ENCODE measurements at places on chromosomes 6 and 20. TPM values are rescaled to one million over a fixed set of nuclear protein-coding genes. Genes with fewer than 3 reads are reported as not detected.

The TIAM2 gene
- total RNA-seq, result 3.4 TPM

The ASIP gene
- not detected for total RNA-seq

The KIAA1755 gene
- 0.13 TPM for total RNA-seq

The TRIM15 gene
- not detected for total RNA-seq

The EMILIN3 gene
- 0.43 TPM for total RNA-seq

The NRN1 gene
- total RNA-seq, result 0.59 TPM

The AHI1 gene
- 10.2 TPM for total RNA-seq

The ORC3 gene
- total RNA-seq, result 16.2 TPM

The RFX6 gene
- not detected for total RNA-seq

The GGT7 gene
- total RNA-seq, result 6.6 TPM

The MUCL3 gene
- total RNA-seq, result 0.20 TPM

The FHL5 gene
- total RNA-seq, result not detected

The LAMA5 gene
- 260 TPM for total RNA-seq

The KCNK15 gene
- 0.79 TPM for total RNA-seq

The SIM1 gene
- total RNA-seq, result not detected

The FKBP1C gene
- 1.8 TPM for total RNA-seq

The LY6G5B gene
- total RNA-seq, result 3.8 TPM

The SAPCD1 gene
- total RNA-seq, result 5.2 TPM

The RARS2 gene
- 20.0 TPM for total RNA-seq

The GSTA2 gene
- total RNA-seq, result not detected

The BCLAF1 gene
- 69.1 TPM for total RNA-seq

The CDH26 gene
- not detected for total RNA-seq

The TFEB gene
- total RNA-seq, result 7.4 TPM

The C6orf141 gene
- total RNA-seq, result 13.3 TPM

The LY6G5C gene
- total RNA-seq, result 1.1 TPM

The KHDC1L gene
- total RNA-seq, result not detected

The CHD6 gene
- total RNA-seq, result 6.2 TPM

The MAS1 gene
- total RNA-seq, result not detected

The MEP1A gene
- total RNA-seq, result not detected

The SLC22A7 gene
- not detected for total RNA-seq

The MOG gene
- total RNA-seq, result not detected

The OOEP gene
- not detected for total RNA-seq

The BPIFA1 gene
- not detected for total RNA-seq

The GTSF1L gene
- not detected for total RNA-seq

The RIMS1 gene
- not detected for total RNA-seq

The CRNKL1 gene
- 25.3 TPM for total RNA-seq

The PLCB1 gene
- total RNA-seq, result 0.40 TPM
